ENCODE measurements at places on chromosomes 3 and 15.

DNA sequence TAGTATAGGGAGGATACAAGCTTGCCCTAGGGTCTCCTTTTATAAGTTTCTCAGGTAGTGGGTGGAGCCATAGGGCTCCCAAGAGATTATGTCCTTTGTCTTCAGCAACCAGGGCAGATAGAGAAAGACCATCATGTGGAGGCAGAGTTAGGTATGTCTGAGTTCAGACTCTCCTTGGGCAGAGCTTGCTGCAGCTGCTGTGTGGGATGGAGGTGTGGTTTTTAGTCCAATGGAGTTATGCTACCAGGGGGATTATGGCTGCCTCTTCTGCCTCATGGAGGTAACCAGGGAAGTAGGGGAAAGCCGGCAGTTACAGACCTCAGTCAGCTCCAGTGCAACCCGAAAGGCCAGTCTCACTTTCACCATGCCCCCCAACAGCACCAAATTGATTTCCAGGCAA lies 220.5 kb downstream of the NECTIN3 start:
- no peak for DNase-seq

- no peak for DNase-seq
These were observed 40.1 kb downstream of the ADAMTSL3 start for GRCh38 chr15:83694015-83694414.

DNA sequence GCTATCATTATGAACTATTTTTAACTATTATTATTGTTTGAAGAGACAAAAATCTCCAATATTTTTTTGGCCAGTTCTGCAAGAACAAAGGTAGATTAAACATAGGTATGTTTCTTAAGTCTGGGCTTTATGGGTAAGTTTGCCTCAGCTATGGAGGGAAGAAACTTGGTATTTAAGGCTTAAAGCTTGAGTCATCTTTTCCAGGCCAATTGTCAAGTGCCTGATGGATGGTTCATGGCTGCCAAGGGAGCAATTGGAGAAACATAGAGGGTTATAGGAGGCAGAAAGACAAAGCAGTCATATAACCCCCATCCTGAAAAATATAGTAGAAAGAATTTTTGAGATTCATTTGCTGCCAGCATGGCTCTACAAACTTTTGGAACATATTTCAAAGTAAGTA lies 7.2 kb upstream of the STAC start:
- DNase-seq, result no peak

- no peak for DNase-seq
These were observed 328.5 kb downstream of the MECOM start for GRCh38 chr3:169334991-169335390.

DNA sequence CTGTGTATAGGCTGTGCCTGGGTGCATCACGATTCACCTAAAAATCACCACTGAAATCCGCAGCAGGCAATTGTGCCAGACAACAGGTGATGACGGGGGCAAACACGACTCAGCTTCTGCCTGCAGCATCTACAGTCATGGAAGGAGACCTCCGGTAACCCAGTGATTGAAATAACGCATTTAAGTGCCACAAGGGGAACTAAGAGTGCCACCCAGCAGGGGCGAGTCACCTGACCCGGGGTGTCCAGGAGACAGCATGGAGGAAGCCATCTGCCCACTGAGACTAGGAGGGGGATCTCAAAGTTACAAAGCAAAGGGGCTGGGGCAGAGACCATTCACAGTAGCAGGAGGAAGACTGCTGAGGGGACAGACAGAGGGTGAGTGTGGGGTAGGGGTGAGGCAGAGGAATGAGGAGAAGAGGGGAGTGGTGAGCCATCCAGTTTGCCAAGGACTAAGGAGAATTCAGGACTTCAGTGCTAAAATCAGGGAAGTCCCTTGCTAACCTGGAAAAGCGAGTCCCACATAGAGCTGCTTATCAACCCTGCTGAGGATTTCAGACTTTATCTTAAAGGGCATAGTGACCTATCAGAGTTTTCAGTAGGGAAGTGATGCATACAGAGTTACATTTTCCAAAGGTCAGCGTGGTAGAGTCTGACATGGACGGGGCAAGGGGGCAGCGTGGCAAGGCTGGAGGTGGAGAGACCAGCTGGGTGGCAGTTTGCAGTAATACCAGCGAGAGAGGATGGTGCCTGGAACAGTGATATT lies 256.7 kb upstream of the HES1 start:
- DNase-seq, result no peak

DNA sequence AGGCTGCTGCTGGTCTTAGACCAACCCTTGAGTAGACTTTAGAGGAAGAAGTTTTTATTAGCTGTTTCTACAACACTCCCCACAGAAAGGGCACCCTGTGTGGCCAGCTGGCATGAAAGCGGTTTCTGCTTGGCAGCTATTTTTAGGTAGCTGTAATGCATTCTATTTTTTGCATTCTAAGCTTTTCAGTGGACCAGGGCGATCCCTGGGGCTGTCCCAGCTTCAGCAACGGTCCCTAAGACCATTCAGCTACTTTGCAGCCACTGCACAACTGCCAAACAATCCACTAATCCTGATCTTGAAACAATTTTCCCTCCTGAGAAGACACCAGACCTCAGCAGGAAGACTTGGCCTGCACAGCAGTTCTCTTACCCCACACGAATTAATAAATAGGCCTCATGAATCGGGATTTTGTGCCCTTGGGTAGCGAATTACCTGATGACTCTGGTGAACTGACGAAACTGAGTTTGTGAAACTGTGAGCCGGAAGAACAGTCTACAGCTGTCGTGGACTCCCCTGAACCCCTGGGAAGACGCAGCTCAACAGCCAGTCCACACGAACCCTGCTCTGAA lies 14.6 kb upstream of the TFRC start:
- no peak for DNase-seq

DNA sequence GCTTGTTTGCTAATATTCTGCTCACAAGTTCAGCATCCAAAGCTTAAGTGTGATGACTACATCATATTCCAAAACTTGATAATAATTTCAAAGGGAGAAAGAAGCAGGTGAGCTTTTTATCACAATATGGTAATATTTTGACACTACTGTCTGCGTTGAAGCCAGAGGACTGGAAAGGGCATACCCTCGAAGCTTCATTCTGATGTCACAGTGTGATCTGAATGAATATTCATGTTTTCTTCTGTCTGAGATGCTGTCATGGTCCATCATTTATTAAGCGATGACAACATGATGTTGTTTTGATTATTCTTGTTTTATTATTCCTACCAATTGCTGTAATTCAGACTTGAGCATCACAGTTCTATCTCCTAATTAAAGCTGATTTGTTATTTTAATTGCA lies 625.4 kb downstream of the ZPLD1 start:
- DNase-seq, result no peak

DNA sequence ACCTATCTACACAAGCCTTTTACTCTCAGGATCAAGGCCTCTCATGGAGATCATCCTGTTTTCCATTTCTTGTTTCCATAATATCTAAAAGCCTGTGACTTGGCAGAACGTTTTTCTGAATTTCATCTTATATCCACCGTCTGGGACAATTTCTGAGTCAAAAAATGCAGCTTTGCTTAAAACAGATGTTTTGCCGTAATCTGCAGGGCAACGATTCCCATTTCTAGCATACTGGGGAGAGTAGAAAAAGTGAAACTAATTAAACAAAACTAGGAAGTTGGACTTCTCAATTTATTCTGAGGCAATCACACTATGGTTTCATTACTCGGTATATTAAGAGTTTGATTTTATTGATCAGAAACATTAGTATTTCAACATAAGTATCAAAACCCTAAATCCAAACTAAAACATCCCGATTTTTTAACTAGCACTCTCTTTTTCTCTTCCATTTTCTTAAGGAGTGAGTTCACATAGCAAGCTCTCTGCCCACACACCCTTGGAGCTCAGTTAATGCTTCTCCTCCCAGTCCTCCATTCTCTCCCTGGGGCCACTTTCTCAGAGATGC lies 33.6 kb downstream of the SPATA12 start:
- DNase-seq, result no peak

DNA sequence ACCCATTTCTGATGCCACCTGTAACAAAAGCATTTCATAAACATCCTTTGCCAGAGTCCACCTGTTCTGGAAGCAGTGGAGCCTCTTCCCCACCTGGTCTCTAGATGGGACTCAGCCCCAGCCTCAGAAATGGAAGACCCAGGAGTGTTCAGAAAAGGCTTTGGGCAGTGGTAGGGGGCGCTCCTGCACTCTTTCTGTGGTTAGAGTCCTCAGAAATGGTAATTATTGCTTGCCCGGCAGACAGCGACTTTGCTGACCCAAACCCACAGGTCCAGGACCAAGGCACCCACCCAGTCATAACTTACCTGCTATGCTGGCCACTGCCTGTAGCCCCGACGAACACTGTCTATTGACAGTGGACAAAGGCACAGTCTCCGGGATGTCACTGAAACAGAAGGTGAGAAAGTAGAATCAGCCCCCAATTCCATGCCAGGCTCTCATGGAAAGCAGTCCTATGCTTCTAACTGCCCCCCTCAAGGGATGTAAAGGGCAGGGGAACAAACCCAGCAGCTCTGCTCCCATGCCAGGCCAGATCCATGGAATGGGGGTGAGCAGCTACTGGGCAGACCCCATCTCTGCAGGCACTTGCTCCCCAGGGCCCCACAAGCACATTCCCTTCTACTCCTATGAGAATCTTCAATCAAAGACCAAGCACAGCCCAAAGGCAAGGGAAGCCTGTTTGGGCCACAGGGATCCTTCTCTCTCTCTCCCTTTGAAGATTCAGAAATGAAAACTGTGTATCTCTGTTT lies 5.1 kb downstream of the ACAA1 start:
- no peak for DNase-seq

All from GOT3 (cell line).